Islet precursor cell (in vitro differentiated cells): ENCODE measurements at places on chromosomes 16 and 17.
A peak's percentile ranks its signal among the peaks of the same experiment; 100 is the strongest.

DNA sequence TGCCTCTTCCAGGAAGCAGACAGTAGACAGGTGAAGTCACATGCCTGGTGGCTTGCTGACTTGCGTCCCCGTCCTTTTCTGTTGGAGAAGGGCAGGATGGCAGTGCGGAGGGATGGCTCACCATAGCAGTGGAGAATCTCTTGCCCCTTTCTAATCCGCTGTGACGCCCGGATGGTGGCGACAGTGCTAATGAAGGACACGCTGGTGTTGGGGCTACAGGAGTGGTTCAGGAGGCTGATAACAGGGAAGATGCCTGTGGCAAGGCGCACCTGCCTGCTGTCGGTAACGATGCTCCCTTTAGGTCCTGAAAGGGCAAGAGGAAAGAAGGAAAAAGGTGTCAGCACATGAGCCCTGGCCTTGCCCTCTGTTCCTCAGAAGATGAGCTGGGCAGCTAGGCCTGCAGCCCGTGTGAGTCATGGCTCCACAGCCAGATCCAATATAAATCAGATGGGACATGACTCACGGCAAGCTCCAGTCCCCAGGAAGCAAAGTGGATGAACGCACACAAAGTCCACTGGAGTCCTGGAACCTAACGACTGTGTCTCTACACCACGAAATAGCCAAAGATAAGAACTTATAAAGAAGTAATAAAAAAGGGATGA is 25.5 kb downstream of the SERPINF1 start:
- peak; percentile 98 for DNase-seq

DNA sequence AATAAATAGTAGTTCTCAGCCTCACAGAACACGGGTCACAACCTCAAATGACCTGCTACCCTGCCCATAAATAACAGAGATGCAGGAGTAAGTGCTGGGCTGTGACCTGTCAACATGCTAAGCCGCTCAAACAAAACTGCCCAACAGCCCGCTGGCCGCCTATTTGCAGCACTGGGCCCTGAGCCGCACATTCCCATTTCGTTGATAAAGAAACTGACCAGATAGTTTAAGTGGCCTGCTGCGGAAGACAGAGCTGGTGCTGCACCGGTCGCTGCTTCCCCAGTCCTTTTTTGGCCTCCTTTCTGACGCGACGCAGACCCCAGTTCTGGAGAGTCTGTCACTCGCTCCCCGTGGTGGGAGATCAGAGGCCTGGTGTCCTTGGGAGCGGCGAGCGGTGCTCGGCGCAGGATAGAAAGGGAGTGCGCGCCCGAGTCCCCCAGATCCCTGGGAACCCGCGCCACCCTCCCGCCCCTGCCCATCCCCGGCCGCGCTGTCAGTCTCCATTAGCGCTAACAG is 349 bp upstream of the SLC6A2 start:
- no peak for DNase-seq

- no peak for DNase-seq
Observed at GRCh38 chr17:32954477-32954876, 26.5 kb downstream of the TMEM98 start.

DNA sequence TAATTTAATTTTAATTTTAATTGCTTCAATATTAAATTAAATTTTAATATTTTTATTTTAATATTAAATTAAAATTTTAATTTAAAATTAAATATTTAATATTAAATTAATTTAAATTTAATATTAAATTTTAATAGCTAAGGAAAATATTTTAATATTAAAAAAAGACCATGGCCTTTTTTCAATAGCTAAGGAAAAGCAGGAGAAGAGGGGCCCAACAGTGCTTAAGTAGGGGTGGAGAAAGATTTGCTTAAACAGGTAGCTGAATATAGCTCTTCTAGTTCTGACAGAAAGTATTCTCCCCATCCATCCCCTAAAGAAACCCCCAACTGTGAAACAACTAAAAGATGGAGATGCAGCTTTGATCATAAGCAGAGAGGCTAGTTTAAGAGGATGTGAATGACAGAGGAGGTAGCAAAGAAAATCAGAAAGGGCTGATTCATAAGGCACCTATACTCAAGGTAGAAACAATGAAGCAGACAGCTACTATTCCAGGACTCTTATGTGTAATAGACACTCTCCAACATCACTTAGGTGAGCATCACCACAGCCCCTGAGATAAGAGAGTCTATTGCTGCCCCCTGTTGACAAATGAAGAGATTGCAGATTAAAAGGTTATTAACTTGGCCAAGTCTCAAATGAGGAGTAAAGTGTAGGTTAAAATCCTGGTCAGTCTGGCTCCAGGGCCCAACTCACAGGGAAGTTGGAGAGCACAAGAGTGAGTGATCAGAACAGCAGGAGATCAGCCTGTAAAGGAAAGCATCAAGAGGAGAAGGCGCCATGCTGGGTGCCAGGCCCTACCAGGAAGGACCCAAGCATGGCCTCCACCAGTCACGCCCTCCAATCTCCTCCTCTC is 7.8 kb upstream of the RNASEK start:
- no peak for DNase-seq

GRCh38 chr17:35313875-35314409 is 59.5 kb downstream of the SLFN11 start:
- DNase-seq: peak; percentile 60

DNA sequence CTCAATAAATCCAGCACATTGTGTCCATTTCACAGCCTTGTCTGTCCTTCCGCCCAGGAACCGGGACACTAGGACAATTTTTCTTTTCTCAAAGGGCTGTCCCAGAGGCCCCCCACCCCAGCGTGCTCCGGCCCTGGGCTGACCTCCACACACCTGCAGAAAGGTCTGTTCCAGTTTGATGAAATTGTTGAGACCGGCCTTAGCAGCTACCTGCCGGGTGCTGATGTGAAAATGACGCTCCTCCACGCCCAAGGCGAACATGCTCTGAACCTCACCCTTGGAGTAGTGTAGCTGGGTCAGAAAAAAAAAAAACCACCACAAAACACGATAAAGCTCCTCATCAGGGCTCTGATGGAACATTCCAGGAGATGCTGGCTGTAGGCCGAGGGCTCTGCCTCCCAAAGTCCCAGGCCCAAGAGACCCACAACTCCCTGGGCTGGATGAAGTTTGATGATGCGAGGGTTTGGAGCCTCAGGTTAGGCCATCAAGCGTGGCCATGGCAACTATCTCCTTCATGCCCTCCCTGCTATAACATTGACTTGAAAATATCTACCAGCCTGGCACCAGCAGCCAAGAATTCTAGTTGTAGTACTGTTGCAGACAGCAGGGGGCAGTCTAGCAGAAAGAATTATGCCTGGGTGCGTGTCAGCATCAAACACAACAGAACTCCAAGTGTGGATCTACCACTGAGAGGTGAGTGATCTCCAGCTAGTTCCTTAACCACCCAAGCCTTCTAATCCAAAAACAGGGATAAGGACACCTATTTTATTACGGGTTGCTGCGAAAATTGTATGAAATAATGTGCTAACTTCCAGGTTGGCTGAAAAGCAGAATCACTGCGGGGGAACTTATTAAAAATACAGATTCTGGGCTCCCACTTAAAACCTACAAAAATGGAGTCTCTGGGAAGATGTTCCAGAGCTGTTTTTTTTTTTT is 62.1 kb downstream of the RMI2 start:
- DNase-seq: peak; percentile 83

- DNase-seq: peak; percentile 71
Observed at GRCh38 chr17:45146890-45147580, 1.2 kb upstream of the HEXIM1 start.

- DNase-seq: no peak
Observed at GRCh38 chr16:61797961-61798507, 238.2 kb downstream of the CDH8 start.
